ENCODE measurements at places on chromosomes 5 and 9. TPM values are rescaled to one million over a fixed set of nuclear protein-coding genes. Genes with fewer than 3 reads are reported as not detected.

Gene CDH18
- 0.71 TPM for total RNA-seq

Gene FAT2
- under 0.01 TPM for total RNA-seq

Gene RAD50
- total RNA-seq, result 26.5 TPM

Gene ABITRAM
- 3.7 TPM for total RNA-seq

Gene PCDHA12
- 0.09 TPM for total RNA-seq

Gene MZB1
- total RNA-seq, result 0.14 TPM

Gene RANBP17
- total RNA-seq, result 2.1 TPM

Gene LVRN
- 0.28 TPM for total RNA-seq

Gene WWC1
- 1.8 TPM for total RNA-seq

Gene LCN1
- 0.65 TPM for total RNA-seq

Gene GLRA1
- total RNA-seq, result not detected

Gene TSTD2
- 17.6 TPM for total RNA-seq

Gene TRMT10B
- 2.9 TPM for total RNA-seq

Gene TEX48
- total RNA-seq, result not detected
